Stimulated activated CD4-positive, alpha-beta T cell treated with anti-CD3 and anti-CD28 coated beads, Interleukin-4, amount 100 ng/mL, for 1 hour (primary cell): ENCODE measurements at places on chromosomes 4 and X.

DNA sequence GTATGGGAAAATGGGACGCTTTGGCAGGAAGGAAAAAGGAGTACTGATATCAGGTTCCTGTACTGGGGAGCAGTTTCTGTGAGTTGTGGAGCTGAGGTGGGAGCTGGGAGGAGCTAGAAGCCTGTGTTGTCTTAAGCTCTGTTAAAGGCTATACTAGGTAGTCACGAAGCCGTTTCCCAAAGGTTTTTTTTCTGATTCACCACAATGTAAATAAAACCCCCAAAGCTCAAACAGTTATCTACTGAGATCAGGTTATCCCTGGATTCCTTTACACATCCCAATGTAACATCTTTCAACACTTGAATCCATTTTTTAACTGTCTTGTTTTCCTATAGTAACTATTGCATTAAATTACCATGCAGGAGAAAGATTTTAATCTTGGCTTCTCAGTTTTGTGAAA lies 297.4 kb upstream of the SFRP2 start:
- DNase-seq = no peak

GRCh38 chrX:29852767-29853166 lies 362.6 kb upstream of the MAGEB2 start:
- DNase-seq = no peak

DNA sequence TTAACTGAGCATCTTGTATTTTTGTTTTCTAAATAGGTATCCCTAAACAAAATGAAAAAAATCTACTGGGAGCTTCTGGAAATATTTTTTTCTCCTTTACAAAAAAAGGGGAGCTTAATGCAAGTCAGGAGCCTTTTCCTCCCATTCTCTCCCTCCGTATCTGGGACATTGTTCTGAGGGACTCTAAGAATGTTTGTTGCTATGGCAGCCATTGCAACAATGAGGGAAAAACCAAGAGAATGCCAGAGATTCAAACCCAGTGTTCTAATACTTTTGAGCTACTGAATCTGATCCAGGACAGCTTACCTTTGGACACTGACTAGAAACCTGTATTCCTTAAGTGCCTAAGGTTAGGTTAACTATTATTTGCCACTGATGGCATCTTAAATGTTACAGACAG lies 485.7 kb upstream of the HS3ST1 start:
- DNase-seq = no peak

DNA sequence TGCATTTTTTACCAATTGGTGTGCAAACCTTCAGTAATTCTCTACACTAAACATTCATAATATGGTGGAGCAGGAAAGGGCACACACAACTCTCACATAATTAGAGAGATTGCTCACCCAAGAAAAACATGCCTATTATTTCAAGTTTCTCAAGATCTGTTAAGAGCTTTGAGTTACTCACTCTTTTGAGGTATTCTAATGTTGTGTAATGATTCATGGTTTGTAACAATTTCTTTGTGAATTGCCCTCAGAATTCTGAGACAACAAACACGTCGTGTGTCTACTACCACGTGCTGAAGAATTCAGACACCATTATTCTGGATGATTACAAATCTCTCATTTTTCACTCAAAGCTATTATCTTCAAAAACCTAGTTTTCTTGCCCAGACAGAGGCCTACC lies 82.8 kb downstream of the PDGFC start:
- DNase-seq = no peak

- no peak for DNase-seq
These were observed 3.4 kb upstream of the CPLX1 start for GRCh38 chr4:829291-829690.

- DNase-seq = no peak
These were observed 851.6 kb downstream of the PDHA2 start for GRCh38 chr4:96691521-96691920.

DNA sequence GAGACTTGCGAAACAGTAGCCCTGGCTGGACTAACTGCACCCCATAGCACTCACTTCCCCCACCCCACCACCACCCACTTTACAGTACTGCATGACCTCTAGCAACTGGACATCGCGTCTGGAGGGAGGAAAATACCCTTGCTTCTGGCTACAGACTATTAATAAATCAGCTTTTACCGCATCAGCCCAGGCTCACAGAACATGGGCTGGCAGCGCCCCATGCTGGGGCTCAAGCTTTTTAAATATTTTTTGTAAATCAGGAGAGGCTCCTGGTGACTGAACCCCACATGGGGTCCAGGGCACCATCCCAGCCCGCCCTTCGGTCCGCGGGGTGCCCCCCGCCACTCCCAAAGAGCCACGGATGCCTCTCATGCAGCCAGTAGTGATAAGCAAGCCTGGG lies 2.7 kb downstream of the HS6ST2 start:
- no peak for DNase-seq

DNA sequence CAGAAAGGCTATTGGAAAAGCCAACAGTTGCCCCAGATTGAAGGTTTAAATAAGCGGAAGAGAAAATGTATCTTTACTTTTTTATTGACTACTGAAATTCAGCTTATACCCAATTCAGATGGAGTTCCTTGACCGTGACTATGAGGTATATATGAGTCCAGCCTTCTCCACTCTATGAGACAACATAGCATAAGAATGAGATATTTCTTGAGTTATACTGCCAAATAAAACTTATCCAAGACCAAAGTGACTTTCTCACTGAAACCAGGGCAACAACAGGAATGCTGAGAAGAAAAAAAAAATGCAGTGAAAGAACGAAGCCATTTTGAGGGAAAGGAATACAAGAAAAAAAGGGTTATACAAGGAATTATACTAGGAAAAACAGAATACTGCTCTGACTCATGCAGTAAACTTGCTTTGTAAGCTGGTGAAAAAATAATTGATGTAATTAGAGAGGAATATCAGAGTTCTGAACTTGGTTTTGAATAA lies 16.3 kb upstream of the PDK3 start:
- no peak for DNase-seq

DNA sequence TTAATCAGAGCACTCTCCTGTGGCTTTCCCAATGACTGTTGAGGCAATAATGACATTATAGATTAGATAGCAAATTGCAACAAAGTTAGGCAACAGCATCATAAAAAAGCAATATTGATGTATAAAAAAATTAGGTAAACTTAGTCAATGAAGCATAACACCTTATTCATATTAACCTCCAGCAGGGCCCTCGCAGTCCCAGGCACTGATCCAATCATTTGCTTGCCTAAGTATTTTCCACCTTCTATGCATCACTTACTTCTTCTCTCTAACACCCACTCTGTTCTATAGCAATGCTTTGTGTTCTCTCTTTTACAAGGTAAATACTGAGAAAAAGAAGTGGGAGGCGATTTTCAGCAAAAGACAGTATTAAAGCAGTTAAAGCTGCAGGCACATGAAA lies 833.5 kb upstream of the ADGRL3 start:
- DNase-seq = no peak

- no peak for DNase-seq
These were observed 312.2 kb downstream of the GALNTL6 start for GRCh38 chr4:172125443-172125842.

DNA sequence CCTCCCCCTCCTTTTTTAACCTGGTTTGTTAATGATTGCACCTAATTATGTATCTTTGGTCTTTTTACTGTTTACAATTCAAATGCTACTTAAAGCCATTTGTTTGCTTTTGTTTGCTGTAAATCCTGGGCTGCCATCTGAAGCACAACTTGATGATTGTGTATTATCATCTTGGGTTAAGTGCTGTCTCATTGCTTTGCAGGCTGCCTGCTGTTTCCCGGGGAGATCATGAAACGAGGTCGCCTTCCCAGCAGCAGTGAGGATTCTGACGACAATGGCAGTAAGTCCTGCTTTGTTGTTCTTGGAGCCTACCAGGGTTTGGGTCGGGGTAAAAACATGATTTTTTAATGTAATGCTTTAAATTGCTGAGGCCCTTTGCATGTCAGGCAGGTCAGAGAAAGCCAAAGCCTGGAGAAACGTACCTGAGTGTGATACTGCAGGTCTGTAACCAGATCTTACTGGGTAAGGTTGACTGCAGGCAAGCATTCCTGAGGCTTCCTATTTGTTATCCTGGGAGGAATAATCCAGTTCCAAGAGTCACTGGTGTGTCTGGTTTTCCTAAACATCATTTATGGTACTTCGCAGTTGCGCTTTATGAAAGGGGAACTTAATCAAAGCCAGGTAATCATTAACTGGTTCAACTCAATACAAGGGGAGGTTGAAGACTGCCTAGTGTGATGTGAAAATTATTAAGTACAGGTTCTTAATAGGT lies 22.2 kb downstream of the JADE1 start:
- DNase-seq = no peak

DNA sequence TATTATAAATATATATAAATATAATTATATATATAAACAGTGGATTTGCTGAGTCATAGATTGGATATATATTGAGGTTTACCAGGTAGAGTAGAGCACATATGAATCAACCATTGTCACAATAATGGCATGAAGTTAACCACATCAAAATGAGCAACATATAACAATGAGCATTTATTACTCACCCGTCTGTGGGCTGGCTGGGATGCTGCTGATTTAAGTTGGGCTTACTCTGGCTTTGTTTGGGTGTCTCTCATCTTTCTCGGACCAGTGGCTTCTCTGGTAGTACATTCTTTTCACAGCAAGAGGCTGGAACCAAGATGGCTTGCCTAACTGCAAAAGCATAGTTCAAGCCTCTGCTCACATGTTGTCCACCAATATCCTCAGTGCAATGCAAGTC lies 111.7 kb upstream of the TAPT1 start:
- DNase-seq = no peak

DNA sequence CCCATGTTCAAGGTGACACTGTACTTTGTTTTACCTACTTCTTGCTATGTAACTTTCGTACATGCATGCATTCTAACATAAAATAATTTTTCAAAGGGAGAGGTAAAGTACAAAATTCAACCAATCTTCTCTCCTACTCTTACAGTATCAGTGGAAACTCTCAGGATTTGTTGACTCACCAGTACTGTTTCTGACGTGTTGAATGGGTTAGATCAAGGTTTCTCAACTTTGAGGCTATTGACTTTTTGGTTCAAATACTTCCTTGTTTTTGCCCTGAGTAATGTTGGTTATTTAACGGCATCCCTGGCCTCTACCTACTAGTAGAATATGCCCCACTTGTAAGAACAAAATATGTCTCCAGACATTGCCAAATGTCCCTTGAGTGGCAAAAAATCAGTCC lies 94.6 kb upstream of the SMAD1 start:
- no peak for DNase-seq

DNA sequence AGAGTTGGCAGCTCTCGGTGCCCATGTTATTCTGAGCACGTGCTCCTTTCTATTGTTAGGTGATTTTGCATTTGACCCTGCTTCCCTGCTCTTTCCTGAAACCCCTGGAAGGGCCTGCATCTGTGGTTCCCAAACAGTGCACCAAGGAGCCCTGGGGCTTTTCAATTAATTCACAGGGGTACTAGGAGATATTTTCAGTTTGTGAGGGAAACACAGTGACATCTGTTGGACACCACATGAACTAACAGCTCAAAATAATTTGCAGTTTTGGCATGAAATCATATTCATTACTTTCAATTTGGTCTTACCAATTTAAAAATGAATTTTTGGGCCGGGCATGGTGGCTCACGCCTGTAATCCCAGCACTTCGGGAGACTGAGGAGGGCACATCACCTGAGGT lies 156.6 kb downstream of the GATB start:
- DNase-seq = no peak

- DNase-seq = no peak
These were observed 99.6 kb upstream of the MSX1 start for GRCh38 chr4:4759883-4760282.

DNA sequence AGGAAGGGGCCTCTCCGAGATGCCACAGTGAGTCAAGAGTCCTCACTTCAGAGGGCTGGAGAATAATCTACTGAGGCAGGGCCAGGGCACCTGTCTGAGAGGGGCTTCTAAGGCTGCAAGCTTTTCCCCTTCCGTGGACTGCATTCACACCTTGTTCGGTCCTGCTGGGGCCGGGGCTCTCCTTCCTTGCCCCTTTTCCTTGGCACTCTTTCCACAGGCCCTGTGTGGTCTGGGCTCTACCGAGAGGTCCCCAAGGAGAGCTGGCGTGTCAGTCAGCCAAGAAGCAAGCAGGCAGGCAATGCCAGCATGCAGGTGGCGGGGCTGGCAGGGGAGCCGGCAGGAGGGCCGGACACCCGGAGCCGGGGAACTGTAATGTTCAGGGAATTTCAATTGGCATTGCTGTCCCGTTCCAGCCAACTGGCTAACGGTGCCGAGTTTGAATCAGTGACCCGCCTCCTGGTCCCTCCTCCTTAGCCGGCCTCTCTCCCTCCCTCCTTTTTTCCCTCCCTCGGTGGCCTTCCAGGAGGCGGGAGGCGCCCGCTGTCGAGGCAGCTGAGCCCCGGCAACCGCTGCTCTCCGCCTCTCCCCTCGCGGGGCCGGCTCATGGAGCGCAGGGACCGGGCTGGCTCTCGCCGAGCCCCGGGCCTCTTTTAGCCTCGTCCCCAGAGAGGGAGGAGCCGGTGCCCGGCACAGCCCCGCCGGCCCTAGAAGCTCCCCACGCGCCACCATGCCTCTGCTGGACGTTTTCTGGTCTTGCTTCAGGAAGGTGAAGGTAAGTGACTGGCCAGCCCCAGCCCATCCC lies at the start of gene STARD8:
Gene STARD8, plus strand, starts transcription at position 511 of the 802 bp plus-strand sequence. Its CDS starts 217 bp downstream, at position 728.
- no peak for DNase-seq
